Lower leg skin (tissue), 4 donors: ENCODE measurements at places on chromosomes 16 and 17.

GRCh38 chr17:21378553-21378952 is 2.4 kb downstream of the KCNJ12 start:
- DNase-seq, result no peak

DNA sequence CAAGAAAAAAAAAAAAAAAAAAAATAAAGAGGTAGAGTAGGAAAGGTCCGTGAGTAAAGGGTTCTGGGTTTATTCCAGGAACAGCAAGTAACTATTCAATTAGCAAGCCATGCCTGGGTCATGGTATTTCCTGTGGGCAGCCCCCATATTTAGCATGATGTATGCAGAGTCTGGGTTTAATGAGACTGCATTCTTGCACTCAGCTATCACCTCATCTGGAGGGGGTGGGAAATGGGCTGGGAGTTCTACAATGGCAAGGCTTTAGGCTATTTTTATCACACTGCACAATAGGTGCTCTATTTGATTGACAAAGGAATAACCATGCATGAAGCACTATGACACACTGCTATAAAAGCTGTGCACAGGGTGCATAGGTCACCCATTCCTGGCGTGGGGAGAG is 104.0 kb upstream of the CCL2 start:
- no peak for DNase-seq

DNA sequence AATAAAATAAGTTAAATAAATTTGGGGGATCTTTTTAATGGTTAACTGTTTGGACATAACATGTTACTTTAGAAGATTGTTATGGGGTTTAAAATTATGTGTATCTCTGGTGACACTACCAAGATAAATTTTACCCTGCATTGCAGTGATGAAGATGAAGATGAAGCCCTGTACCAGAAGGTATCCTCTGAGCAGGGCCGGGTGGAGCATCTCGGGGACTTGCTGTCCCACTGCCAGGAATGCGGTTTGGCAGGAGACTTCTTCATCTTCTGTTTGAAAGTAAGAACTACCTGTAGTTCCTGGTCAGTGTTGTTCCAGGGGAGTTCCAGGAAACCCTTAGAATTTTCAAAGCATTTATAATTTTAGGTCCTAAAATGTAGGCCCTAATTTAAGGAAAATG is 64.0 kb downstream of the TANGO6 start:
- no peak for DNase-seq

DNA sequence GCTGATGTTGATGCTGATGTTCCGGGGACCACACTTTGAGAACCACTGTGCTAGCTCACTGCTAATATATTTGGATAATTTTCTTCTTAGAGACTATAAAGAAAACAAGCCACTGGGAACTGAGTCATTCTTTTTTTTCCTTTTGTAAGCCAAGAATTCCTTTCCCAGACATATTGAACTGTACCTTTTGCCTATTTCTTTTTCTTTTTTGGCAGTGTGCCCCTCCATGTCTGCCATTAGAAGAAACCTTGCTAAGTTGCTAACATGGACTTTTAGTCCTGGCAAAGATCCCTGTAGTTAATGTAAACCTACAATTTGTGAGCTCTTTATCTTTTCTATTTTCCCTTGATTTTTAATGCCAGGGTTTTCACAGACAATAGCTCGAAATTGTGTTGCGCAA is 17.3 kb upstream of the ERCC4 start:
- no peak for DNase-seq

- no peak for DNase-seq
These were observed 20.5 kb upstream of the ERN1 start for GRCh38 chr17:64150237-64151015.
